ENCODE measurements at places on chromosomes 5 and 9.

GRCh38 chr9:74361508-74361907 is 135.6 kb upstream of the RORB start:
- DNase-seq = no peak

DNA sequence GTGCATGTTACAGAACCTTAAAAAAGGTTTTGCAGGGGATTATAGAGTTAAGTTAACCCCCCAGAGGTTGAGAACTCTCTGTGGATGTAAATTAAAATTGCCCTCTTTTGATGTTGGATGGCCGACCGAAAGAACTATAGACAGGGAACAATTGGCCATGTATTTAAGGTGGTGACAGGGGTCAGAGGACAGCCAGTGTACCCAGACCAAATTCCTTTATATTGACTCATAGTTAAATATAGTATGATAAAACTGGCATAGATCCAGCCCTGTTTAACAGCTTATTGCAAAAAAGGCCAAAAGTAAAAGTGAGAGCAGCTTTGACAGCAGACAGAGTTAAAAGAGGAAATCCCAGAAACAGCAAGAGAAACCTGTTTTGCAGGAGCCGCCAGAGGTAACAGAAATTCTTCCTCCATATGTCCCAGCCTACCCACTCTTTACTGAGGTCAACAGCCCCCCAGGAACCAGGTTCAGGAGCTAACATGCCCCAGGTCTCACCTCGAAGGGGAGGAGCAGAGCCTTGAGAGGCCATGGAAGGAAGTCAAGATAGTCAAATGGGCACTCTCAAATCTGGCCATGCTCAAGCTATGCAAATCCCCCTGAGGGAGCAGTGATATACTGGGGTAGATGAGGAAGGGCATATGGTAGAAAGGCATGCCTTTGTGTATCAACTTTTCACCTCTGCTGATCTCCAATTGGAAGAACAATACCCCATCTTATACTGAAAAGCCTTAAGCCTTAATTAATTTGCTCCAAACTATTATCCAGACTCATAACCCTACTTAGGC is 156.4 kb upstream of the COX7C start:
- no peak for DNase-seq

- no peak for DNase-seq
These were observed 146.7 kb downstream of the MAST4 start for GRCh38 chr5:66742896-66743247.

GRCh38 chr5:32290922-32291321 is 21.8 kb downstream of the MTMR12 start:
- no peak for DNase-seq

- no peak for DNase-seq
These were observed 8.5 kb upstream of the CSNK1A1 start for GRCh38 chr5:149559706-149560105.

GRCh38 chr5:58477760-58478376 is 13.4 kb upstream of the GAPT start:
- DNase-seq = no peak

- no peak for DNase-seq
These were observed 266.1 kb downstream of the NDUFS4 start for GRCh38 chr5:53826504-53826903.

DNA sequence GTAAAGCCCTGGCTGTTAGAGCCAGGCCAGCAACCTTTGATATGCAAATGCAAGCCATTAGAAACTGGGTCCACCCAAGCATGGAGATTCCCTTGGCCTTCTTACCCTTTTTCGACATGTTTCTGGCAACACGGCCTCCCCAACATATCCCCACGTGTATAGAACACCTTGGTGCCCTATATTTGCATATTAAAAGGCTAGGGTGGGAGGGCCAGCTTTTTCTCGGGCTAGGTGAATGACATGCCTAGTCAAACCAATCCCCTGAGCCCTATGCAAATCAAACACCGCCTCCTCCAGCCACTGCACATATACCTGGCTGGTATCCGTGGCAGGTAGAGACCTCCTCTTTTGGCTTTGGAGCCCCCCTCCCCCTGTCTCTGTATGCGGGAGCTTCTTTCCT is 55.6 kb upstream of the ZFR start:
- DNase-seq = no peak

- DNase-seq = no peak
These were observed 31.3 kb upstream of the TAS2R1 start for GRCh38 chr5:9661316-9662015.

GRCh38 chr5:82351754-82352145 is 73.6 kb upstream of the RPS23 start:
- no peak for DNase-seq

- peak; percentile 63 for DNase-seq
These were observed 6.7 kb downstream of the NRARP start for GRCh38 chr9:137295238-137295811.

DNA sequence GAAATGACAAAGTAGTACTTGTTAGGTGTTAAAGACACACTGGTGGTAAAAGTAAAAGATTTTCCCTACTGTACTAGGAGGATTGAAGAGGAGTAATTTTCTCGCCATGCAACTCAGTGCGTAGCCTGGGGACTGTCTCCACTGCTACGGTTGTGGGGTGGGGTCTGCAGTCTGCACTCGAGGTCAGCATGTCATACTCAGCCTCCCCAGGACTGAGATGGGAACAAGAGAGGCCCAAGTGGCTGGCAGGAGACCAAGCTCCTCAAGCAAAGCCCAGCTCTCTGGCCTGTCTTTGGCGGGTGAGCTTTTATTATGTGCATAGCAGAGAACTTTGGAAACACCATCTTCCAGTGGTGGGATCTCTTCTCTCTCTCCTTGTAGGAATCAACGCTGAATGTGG is 10.4 kb downstream of the NHP2 start:
- DNase-seq = no peak

DNA sequence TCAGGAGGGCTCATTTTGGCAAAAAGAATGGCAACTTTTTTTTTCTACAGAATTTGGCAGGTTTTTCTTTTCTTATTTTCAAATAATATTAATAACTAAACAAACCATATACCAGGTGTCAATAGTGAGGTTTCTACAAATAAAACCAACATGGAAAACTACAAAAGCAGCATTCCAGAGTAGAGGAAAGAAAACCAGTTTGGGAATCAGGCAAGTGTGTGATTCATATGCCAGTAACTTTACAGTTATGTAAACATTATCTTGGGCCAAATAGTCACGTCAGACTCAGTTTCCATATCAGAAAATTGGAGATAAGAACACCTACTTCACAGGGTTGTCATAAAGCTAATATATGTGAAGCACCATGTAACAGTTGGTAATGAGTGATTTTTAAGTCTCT is 51.7 kb downstream of the FBXW11 start:
- no peak for DNase-seq

DNA sequence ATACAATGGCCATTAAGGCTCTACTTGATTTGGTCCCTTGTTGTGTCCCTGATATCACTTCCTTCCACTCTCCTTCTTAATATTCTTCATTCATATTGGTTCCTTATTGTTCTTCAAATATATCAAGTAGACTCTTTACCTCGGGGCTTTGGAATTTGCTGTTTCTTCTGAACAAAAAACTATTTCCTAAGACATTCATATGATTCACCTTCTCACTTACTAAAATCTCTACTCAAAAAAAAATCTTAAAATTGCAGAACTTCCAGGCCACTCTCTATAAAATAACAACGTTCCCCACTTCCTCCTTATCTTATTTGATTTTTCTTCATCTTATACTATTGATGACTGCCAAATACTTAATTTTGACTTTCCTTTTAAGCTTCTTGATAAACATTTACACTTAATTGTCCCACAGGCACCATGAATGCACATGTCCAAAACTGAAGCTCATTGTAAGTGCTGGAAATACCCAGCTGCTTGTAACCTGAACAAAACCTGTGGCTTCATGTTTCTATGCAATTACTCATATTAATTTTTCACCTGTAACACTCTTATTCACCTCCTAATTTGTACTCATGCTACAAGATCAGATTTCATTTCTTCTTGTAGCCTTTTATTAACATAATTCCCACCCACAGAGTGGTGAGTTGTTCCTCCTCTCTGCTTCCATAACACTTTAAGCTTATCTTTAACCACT is 58.4 kb upstream of the NUDT12 start:
- DNase-seq = no peak

- peak; percentile 13 for DNase-seq
These were observed 12.8 kb upstream of the SRP19 start for GRCh38 chr5:112848116-112848811.

DNA sequence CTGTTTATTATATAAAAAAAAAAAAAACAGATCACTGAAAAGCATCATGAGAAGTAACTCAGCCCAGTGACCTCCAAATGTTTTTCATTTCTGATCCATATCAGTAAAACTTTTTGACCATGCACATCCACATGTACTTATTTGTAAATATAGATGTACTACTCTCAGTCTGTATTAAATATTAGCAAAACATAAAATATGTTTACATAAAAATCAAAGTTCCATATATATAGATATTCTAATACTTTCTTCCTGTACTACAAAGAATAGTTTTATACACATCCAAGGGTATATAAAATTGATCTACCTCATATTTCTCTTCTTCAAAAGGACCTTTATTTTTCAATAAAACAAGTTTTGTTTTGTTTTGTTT is 309.1 kb downstream of the RAB3C start:
- DNase-seq = no peak

- DNase-seq = no peak
These were observed 67.6 kb downstream of the ANKRD33B start for GRCh38 chr5:10631316-10631996.

- DNase-seq = no peak
These were observed 88.8 kb downstream of the EGFLAM start for GRCh38 chr5:38347040-38347763.

GRCh38 chr5:90338712-90339372 is 70.7 kb downstream of the CETN3 start:
- no peak for DNase-seq

GRCh38 chr5:139043157-139043905 is 154.8 kb downstream of the SIL1 start:
- no peak for DNase-seq

DNA sequence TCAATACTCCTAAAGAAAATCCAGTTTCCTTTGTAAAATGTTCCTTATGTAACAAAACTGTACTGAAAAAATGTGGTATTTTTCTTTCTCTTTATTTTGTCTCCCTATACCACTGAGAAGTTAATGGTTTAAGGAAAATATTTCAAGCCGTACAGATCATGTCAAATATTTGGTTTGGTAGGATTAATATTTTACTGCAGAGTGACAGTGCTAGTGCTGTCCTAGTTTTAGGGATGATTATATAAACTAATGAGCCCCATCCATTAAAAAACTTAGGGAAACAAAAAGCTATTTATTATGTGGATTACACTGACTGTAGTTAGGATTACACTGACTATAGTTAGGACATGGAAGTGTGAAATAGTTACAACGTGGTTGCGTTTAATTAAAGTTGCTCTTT is 209.1 kb downstream of the CD180 start:
- no peak for DNase-seq

- DNase-seq = no peak
These were observed 65.3 kb upstream of the CXCL14 start for GRCh38 chr5:135643881-135644766.

GRCh38 chr9:94867842-94868312 is 141.4 kb downstream of the AOPEP start:
- DNase-seq = no peak

GRCh38 chr5:171776770-171777759 is 8.6 kb upstream of the SMIM23 start:
- no peak for DNase-seq

DNA sequence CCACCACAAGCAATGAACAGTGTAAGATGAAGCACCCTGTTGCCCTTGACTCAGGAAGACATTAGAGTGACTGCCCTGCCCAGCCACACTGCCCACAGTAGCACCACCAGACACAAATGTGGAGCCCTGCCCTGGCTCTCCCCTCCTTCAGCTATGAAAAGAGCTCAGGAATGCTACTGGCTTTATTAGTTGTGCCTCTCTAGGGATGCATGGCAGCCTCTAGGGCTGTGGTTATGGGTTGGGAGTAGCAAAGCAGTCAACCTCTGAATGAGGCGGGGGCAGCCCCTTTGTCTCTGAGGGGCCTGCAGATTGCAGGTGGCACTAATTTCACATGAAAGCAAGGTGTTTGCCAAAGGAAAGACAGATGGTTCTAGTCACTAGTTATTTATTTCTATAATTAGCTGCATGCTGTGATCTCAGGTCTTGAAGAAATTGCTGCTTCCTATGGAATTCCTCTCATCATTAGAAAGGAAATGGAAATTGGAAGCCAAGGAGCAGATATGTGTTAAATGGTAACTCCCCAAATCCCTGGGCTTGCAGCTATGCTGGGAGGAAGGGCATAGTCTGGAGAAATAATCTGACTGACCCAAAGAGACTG is 259.4 kb downstream of the TLR4 start:
- no peak for DNase-seq

DNA sequence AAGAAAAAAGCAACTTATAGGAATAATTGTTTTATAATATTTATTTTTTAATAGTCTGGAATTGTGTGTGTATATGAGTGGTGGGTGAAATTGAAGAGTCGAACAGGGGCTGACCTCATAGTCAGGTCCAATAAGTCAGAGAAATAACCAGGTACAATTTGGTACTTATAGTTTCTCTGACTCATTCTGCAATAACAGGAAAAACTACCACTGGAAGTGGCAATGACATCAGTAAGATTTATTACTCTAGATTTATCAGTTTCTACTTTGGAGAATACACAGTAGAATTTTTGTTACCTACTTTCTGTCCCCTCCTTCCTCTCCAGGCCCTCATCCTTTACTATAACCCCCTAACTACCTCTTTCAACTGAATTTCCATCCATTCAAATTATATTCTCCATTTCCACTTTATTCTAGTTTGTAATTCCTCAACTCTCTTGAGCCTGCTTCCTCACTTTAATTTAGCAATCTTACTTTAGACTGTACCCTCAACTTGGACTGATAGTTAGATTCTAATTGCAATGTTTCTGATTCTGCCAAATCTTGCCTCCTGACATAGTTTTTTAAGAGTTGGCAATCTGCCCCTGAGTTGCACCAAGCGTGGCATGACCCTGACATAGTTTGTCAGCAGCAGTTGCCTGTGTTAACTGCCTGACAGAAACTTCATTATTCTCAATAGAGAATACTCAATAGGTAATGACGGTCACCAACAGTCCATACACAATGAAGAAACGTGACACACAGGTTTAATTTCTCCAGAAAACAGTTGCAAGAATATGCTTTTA is 475.3 kb upstream of the RIOK2 start:
- no peak for DNase-seq

Data from CD4-positive, alpha-beta T cell treated with Interleukin-17A for 4 hours (primary cell).